Muscle of leg (tissue), 16 donors: ENCODE measurements at places on chromosomes 5 and 9.

- no peak for DNase-seq
Measured at GRCh38 chr9:5435912-5436311, 1.8 kb downstream of the PLGRKT start.

GRCh38 chr5:68140763-68141162 lies 74.8 kb upstream of the PIK3R1 start:
- no peak for DNase-seq

GRCh38 chr9:108345826-108346225 lies 510.0 kb downstream of the ACTL7B start:
- no peak for DNase-seq

DNA sequence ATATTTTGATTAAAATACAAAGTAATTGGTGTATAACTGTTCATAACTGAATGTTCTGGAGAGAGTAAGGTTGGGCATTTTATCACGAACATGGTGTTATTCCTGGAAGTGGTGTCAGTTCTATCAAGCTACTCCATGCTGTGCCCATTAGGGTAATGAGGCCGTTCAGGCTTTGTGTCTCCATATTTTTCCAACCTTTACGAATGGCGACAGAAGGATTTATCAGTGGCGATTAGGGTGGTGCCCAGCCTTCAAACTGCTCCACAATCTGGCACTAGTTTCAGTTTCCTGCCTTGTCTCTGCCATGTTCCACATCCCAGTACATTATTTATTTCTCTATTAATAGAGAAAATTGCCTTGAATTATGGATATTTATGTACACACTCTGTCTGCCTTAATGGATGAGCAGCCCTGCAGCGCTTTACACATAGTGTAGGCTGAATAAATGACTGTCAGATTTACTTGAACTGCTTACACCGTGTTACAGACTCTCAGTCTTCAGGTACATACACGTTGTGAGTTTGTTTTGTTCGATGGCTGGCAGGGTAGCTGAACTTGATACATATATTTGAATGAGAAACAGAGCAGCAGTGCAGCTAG lies 23.9 kb upstream of the TMC1 start:
- no peak for DNase-seq

GRCh38 chr5:38719916-38720315 lies 125.9 kb upstream of the OSMR start:
- DNase-seq, result no peak

DNA sequence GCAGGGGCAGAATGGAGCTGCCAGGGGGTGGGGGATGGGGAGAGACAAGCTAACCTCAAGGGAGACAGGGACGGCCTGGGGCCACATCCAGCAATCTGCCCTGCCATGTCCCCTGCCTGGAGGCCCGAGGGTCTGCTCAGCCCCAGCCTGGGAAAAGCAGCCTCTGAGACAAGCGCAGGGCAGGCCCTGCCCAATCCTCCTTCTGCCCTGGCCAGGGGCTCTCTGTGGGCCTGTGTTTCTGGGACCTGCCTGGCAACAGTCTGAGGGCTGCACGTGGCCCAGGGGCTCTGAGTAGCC lies 13.9 kb upstream of the QSOX2 start:
- DNase-seq, result no peak
